ENCODE measurements at places on chromosomes 11 and 22. TPM values are rescaled to one million over a fixed set of nuclear protein-coding genes. Genes with fewer than 3 reads are reported as not detected.

The NRGN gene
- total RNA-seq, result not detected

- no peaks in the 10 kb centered on the region for H3K4me1 ChIP-seq
- no peaks in the 10 kb centered on the region for H3K36me3 ChIP-seq
- H3K4me3 ChIP-seq, result no peak overlapping the region
- no peak overlapping the region for H3K27ac ChIP-seq
- no peak for DNase-seq
Measured at GRCh38 chr11:44978274-44978960, 27.7 kb upstream of the TP53I11 start.

DNA sequence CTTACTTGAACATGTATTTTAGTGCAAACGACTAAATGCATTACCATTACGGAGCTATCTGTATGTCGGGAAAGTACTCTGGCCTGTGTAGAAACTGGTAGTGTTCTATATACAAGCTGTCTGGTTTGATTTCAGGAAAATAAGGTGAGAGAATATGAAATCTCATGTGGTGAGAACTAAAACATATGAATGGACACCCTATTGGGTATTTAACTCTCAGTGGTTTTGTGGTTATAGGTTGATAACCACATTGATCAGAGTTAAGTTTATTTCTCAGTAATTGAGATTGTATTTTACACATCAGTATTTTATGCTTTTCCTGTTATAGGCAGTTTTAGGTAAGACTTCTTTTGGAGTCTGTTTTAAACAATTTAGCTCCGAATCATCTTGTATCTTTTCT lies 10.4 kb downstream of the ANO5 start:
- no peaks in the 10 kb centered on the region for H3K27me3 ChIP-seq
- DNase-seq, result no peak
- H3K4me1 ChIP-seq, result no peaks in the 10 kb centered on the region
- H3K4me3 ChIP-seq, result no peak overlapping the region
- H3K27ac ChIP-seq, result no peak overlapping the region

The GAL3ST1 gene
- not detected for total RNA-seq
